Right cardiac atrium (tissue), 5 donors: ENCODE measurements at places on chromosomes 11 and 22.

DNA sequence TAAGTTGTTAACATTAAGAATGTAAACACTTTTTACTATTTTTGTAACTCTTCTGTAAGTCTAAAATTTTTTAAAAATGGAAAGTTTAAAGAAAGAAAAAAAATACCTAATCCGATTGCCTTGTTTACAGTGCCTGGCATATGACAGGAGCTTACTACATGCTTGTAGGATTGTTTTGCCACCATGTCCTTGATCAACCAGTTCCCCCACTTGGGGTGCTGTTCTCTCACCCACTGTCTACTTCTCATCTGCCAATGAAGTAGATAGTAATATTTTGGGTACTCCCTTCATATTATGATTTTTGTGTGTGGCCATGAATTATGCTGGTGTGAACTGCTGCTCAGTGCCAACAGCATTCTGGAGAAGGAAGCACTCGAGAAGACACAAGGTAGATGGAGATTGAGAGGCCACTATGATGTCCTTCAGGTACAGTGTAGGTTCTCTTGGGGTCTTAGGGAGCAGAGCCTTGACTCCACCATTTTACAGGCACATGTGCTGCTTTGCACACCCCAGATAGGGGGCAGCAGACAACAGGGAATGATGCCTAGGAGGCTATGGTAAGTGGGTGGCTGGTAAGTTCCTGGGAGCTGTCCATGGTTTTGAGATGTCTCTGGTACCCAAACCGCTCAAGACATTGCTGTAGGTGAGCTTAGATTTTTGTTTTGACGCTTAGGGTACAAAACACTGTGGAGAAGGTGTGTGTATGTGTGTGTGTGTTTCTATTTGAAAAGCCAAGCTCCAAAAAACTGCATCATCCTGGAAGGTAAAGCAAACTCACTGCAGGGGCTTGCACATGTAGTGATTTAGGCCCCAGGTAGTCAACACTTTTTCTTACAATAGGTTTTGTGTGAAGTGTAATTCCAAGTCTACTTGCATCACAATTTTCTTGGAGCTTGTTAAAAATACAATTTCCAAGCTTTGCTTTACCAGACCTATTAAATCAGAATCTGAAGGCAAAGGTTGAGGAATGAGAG is 494.5 kb upstream of the LARGE1 start:
- DNase-seq, result no peak

- no peak for DNase-seq
Measured at GRCh38 chr11:66142370-66143263, 72.5 kb downstream of the PACS1 start.

DNA sequence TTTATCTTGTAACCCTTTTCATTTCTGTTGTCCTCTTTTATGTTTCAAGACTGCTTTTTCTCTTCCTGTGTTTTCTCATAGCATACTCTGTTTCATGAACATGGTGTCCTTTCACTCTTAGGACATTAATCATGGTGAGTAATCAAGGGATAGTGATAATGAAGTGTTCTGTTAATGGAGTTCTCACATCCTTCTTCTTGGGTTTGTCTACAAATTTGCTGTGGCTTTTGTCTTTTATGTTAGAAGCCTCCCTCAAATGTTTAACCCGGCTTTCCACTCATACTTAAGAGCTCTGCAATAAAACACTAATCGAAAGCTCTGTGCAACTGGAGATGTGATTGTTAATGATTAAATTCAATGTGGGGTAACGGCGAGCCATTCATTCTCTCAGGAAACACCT is 593.6 kb downstream of the NELL1 start:
- no peak for DNase-seq

DNA sequence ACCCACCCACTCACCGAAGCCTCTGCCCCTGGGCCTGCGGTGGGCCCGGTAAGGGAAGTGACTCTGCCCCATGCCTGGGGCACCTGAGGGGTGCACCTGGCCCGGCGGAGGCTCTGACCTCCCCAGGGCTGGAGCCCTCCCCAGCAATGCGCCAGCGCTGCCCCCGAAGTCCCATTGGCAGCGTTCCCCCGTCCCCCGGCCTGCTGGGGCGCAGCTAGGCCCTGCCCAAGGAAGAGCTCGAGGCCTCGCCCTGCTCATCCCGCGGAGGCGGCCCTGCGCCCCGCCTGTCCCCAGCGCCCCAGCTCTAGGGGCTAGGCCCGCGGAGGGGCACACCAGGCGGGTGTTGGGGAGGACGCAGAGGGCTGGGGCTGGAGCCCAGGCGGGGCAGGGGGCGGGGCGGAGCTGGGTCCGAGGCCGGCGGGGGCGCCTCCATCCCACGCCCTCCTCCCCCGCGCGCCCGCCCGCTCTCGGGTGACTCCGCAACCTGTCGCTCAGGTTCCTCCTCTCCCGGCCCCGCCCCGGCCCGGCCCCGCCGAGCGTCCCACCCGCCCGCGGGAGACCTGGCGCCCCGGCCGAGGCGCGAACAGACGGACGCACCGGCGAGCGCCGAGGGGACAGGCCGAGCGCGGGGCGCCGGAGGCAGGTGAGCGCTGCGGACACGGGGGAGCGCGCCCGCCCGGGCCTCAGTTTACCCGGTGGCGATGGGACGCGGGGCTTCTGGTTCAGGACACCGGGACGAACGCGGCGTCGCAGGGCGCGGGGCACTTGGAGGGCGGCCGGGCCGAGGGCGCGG is at the start of gene EPS8L2:
Gene EPS8L2, plus strand, starts transcription at position 586 of the 793 bp plus-strand sequence. CDS start 3,177 bp downstream, outside the sequence.
- DNase-seq, result no peak

DNA sequence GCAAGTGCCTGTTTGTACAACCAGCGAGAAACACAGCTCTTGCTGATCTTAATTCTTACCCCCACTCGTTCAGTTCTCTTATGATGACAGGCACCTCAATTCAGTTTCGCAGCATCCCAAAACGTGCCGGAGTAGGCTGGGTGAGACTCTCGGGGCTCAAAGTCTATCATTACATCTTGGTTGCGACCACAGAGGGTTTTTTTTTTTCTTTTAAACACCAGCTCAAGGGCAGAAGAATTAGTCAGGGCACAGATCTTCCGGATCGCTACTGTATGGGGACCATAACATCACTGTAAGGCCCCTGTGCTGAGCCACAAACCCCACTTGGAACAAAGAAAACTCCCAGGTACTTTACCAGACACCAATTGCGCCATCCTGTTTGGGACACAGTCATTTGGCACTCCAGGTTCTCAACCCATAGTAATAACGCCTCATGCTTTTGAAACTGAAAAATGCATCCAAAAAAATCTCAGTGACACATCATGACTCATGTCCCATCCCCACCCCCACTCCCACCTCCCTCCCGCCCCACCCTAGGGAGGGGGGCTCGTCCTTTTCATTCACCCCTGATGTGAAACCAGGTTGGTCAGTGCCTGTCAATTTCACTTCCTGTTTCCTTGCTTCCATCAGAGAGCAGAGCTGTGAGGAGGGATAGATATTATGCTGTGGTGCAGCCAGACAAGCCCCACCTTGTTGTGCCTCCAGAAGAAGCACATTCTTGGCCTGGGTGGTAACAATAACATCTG is 41.0 kb upstream of the CD5 start:
- DNase-seq, result no peak

- no peak for DNase-seq
Measured at GRCh38 chr11:85679576-85679975, 6.4 kb downstream of the CCDC89 start.

DNA sequence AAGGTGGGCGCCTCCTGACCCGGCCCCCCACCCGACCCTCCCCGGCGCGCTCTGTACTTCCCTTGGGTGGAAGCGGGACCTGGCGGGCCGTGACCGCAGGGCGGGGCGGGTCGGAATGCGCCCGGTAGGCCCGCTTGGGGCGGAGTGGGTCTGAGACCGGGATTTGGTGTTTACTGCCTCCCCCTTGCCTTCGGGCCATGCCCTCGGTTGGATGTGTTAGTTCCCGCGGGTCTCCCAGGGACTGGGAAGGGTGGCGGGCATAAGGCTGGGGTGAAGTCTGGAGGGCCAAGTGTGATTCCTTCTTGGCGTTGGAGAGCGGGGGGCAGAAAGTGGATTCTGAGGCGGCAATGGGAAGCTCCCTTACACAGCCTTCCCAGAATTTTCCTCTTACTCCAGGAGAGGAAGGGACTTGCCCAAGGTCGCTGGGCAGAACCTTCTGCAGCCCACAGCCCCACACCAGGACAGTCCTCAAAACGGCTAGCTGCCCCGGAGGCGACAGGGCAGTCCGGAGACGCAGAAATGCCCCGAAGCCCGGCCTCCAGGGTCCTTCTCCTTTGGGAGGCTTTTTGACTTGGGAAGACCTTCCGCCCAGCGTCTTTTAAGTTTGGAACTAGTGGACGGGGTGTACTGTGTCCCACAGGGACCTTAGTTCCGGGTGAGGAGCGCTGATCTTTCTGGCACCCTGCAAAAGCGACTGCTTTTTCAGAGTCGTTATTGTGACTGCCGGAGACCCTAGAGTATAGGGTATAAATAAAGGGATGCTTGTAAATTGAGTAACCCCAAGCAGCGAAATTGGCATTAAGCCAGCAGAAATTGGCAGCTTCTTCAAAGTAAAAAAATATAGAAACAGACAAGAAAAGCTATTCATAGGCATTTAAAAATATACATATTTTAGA is 647 bp downstream of the SWAP70 start:
- DNase-seq, result peak; percentile 30

DNA sequence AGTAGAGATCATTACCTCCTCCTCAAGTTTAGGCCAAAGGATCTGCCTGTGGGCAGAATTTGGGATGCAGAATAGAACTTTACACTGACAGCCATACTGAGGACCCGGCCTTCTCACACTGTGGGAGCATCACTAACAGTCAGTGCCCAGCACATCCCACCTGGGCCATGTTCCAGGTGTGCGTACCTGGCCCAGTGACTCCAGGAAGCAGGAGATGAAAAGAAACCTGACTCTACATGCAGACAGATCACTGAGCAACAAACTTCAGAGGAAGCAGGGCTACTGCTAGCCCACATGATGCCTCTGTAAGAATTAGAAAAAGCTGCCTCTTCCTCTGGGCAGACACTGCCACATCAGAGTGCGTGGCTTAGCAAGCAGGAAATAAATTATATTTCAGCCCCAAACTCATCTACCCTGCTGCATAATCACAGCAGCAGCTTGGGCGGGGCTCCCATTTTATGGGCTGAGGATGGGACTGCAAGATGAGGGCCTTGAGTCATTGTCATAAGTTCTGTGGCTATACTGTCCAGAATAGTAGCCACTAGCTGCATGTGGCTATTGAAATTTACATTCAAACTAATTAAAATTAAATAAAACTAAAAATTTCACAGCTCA is 6.0 kb upstream of the LMO2 start:
- no peak for DNase-seq

DNA sequence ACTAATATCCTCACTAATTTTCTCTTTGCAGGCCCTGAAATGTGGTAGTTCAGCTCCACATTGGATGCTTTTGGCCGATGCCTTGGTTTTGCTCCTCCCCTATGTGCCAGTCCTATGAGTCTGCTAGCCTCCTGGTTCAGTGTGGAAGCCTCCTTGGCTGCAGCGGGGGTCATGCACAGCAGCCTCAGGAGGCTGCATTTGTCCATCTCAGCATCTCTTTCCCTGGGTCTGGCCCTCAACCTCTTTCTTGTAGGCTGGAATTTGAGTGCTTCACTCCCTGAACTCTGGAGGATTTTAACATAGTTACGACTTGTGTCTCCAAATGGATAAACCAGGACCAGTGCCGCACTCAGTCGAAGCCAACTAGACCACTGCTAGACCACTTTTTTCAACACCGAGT is 34.9 kb downstream of the SCUBE2 start:
- no peak for DNase-seq

DNA sequence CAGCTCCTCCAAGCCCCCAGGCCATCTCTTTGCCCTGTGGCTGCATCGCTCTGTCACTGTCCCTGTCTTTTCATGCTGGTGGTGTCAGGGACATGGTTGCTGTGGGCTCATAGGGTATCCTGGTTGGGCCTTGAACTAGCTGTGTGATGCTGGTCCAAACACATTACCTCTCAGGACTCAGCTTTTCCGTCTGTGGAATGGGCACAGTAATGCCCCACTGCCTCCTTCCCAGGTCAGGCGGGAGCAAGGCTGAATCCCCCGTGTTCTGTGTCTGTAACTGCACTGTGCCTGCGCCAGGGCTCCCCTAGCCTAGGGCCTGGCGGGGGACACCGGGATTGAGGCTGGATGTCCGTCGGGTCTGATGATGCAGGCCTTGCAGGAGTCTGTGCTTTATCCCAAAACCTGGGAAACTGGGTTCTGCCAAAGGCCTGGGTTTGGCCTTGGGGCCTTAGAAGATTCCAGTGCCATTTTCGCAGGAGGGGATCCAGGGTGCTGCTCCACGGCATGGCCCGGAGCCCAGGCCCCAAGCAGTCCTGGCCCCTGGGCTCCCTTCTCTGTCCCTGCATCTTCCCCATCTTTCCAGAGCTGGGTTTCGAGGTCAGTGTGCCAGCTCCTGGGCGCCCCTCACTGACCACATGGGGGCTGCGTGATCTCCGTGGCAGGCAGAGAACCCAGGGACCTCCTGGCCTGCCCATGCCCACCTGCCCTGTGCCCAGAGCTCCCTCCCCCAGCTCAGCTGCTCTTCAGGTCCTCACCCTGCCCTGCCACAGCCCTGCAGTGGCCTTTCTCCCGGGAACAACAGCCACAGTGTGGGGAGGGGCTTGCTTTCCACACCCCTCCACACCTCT is 32.7 kb upstream of the CELSR1 start:
- DNase-seq, result peak; percentile 19

- no peak for DNase-seq
Measured at GRCh38 chr22:26648528-26649388, 8.6 kb upstream of the MIAT start.

GRCh38 chr11:66612458-66612857 is 4.0 kb upstream of the RBM14 start:
- no peak for DNase-seq

- no peak for DNase-seq
Measured at GRCh38 chr11:67195971-67196456, 70.3 kb upstream of the GRK2 start.

DNA sequence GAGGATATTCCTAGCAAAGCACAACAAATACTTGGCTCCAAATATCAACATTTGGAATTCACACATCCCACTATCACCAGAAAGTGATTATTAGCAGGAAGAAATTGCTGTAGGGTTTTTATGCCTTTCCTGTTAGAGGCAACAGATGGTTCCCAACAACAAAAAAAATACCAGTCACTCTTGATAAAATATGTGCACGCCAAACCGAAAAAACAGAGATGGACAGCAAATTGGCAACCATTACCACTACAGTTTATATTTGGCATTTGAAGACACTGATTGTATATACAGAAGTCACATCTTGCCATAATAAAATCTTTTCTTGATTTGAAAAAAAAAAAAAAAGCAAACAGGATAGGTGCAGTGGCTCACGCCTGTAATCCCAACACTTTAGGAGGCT is 78.2 kb downstream of the TMPRSS5 start:
- no peak for DNase-seq

DNA sequence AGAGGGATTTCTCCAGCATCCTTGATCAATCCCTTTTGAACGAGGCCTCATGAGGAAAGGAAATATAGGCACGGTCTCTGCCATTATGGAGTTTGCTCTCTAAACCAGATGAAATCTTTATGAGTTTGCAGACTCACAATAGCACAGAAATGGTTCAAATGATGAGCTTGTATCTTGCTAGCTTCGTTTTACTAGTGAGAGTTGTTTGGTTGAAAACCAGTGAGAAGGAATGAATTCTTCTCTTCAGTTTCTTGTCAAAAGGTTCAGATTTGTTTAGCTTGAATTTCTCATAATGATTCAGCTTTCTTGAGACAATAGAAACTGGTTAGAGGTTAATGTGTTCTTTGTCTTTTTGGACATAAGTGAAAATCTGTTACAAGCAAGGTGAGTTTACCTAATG is 92.7 kb downstream of the ZBTB16 start:
- DNase-seq, result no peak
